NCI-H187 (cell line): ENCODE measurements at places on chromosomes 7 and 10.

- no peak for DNase-seq
These were observed 389.6 kb downstream of the GFRA1 start for GRCh38 chr10:115883372-115883771.

- DNase-seq, result no peak
These were observed 107.9 kb downstream of the CYTH3 start for GRCh38 chr7:6164491-6164890.

GRCh38 chr10:33832124-33832787, 497.8 kb upstream of the NRP1 start:
- no peak for DNase-seq

- DNase-seq, result no peak
These were observed 2.9 kb upstream of the ZNF467 start for GRCh38 chr7:149776289-149776688.

DNA sequence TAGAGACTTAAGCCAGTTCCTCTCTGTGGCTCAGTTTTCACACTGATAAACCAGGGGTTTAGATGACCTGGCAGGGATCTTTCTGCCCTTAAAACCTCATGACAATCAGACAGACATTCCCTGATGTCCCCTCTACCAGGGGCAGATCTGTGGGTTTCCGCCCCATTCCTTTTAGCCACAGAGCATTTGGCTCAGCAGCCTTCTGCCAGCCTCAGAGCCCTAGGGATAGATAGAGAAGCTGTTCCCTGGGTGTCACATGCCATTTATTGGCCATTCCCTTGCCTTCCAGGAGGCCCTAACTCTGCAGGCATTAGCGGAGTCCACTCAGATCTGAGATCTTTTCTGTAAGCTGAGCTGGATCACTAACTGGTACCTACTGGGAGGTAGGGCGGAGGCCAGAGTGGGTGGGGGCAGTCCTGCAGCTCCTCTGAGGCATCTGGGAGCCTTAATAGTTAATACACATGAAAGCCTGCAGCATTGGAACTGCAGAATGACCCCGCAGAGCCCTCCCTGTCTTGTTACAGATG, 101.5 kb downstream of the ZMIZ1 start:
- DNase-seq, result no peak

DNA sequence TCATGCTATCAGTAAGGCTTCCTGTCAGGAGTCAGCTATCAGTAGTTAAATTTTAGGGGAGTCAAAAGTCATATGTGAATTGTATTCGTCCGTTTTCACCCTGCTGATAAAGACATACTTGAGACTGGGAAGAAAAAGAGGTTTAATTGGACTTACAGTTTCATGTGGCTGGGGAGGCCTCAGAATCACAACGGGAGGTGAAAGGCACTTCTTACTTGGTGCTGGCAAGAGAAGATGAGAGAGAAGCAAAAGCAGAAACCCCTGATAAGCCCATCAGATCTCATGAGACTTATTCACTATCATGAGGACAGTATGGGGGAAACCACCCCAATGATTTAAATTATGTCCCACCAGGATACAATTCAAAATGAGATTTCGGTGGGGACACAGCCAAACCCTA, 47.1 kb downstream of the KLF6 start:
- DNase-seq, result no peak

DNA sequence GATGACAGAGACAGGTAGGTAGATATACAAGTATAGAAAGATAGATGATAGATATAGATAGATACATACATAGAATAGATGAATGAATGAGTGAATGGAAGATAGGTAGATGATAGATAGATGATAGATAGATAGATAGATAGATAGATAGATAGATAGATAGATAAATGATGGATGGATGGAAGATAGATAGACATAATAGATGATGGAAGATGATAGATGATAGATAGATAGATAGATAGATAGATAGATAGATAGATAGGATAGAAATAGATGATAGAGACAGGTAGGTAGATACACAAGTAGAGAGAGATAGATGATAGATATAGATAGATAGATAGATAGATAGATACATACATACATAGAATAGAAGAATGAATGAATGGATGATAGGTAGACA, 510.1 kb upstream of the AUTS2 start:
- no peak for DNase-seq

GRCh38 chr10:57964351-57964750, 303.3 kb downstream of the IPMK start:
- peak; percentile 4 for DNase-seq

GRCh38 chr7:106183952-106184351, 71.8 kb upstream of the SYPL1 start:
- no peak for DNase-seq
